ENCODE measurements at places on chromosomes 5 and 9.

- no peak for DNase-seq
These were observed 43.2 kb downstream of the RGMB start for GRCh38 chr5:98816582-98817222.

DNA sequence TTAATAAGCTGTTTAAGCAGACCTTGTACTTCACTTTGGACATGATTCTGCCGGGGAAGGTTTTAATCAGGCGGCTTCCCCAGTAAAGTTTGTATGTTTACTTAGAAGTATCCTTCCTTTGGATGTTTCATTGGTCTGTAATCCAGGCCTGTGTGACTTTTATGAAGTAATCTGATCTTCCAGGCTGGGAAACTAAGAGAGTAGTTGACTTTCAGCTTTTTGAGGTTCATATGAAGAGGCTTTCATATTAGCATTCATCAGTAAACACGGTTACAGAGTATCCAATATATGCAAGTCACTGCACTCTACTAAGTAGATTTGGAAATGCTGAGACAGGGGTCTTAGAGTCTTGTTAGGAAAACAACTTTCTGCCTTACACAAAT, 1.1 kb downstream of the DNAJC21 start:
- DNase-seq, result no peak

- DNase-seq, result peak; percentile 62
These were observed 961 bp downstream of the DPP7 start for GRCh38 chr9:137113385-137114159.

DNA sequence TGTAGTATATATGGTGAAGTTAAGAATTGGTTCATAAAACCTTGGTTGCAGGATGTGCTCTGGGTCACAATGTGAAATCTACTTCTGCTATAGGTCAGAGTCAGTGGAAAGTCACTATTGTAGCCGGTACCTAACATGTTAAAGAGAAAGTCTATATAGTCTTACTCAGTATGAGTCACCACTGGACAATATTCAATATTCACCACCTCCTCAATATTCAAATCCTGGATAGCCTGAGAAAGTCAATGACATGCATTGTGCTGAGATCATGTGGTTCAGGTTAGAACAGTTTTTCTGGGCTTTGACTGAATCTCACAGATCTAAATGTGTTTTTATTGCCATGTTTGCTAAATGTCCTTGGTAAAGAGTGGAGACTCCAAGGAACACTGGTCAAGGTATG, 108.8 kb downstream of the HMHB1 start:
- no peak for DNase-seq

GRCh38 chr5:132437604-132438266, 52.8 kb downstream of the IRF1 start:
- DNase-seq, result peak; percentile 89

DNA sequence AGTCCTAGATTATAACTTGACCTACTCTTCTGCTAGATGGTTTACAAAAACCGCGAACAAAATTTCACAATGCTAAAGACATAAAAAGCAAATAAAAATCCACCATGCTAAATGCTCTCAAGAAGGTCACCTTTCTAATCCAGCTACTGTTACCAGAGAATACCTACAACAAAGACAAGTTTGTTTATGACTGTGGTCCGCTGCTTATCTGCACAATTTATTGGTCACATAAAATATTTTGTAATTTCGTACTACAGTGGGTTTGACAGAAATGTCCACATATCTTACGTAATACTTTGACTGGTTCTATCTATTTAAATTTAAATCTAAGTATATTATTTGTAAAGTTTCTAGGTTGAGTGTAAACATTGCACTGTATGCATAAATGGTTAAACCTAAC, 257.6 kb upstream of the ZNF608 start:
- DNase-seq, result no peak

DNA sequence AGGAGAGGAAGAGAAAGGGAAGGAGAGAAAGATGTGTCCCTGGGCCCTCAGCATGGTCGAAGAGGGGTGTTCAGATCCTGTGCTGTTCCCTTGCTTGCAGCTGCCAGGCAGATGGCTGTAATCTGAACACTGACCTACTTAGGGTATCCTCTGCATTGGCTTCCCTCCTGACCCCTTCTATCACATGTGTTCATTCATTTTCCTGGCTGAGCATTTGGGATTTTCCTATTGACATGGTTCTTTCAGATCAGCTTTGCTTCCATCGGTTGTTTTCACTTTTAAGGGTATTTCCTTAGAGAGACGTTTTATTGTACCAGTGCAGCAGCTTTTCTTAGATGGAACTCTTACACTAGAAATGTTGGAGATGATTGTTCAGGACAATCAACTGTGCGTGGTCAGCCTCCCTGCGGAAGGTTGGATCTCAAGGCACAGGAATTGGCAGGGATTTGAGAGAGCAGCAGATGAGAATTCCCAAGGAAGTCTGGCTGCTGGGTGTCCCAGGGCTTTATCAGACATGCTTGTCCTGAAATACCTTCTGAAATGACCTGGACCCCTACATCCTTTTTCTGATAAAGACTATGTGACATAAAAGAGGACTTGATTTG, 26.0 kb downstream of the ACTBL2 start:
- DNase-seq, result no peak

- DNase-seq, result no peak
These were observed 739 bp upstream of the SPINK7 start for GRCh38 chr5:148311484-148311883.

GRCh38 chr9:134355561-134356279, 29.5 kb downstream of the RXRA start:
- no peak for DNase-seq

GRCh38 chr5:154962494-154962893, 21.6 kb downstream of the MRPL22 start:
- DNase-seq, result peak; percentile 50

GRCh38 chr9:928363-929042, 48.0 kb upstream of the DMRT3 start:
- DNase-seq, result peak; percentile 43

DNA sequence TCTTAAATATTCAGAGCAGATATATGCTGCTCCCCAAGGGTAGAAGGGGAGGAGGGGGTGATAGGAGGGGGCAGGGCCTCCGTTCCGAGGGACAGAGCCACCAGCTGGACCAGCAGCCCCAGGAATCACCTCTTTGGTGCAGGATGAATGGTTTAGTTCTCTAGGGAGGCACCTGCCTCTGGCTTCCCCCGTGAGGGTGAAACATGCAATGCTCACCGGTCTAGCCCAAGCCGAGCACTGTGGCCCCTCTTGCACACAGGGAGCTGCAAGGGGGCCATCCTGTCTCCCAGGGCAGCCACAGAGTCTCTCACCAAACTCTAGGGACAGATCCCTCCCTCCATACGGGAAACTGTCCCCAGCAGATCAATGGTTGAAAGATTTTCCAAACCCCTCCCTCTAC, 163.7 kb downstream of the DAB2IP start:
- DNase-seq, result no peak

GRCh38 chr5:119808474-119808873, 179.1 kb downstream of the FAM170A start:
- no peak for DNase-seq

DNA sequence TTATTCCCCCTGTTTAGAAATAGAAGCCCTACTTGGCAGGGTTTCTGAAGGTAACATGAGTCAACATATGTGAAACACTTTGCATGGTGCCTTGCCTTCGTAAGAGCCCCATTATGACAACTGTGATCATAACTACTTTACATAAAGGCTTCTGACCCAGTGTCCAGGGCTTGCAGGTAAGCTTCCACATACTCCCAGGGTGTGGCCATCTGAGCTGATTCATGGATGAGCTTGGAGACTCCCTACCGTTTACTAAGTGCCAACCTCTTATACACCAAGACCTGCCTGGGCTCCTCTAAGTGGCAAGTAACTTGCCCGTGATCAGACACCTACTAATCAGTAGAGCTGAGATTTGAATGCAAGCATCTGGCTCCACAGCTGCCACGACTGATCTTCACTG, 62.8 kb upstream of the C5orf58 start:
- DNase-seq, result no peak
